Activated T-cell treated with anti-CD3 and anti-CD28 coated beads for 4 hours (primary cell): ENCODE measurements at places on chromosomes 2 and 18.

DNA sequence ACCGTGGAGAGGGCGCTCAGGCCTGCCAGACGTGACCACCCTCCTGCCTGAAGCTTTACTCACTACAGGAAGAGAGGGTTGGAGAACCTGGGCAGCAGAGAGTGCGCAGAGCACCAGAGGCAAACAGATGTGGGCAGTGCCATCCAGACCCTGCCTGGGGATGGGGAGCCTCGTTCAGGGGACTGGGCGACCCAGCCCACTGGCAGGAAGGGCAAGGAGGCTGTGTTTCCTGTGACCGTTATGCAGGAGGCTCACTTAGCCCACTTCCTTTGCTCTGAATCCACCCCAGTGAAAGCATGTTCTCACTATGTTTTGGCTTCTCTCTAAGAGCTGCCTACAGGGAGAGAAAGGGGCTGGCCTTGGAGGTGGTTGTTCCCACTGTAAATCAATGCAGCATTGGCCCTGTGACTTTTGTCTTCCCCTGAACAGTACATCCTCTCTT is 23.0 kb upstream of the ACKR3 start:
- DNase-seq, result no peak

GRCh38 chr18:75360215-75360614 is 67.3 kb downstream of the SMIM21 start:
- no peak for DNase-seq

DNA sequence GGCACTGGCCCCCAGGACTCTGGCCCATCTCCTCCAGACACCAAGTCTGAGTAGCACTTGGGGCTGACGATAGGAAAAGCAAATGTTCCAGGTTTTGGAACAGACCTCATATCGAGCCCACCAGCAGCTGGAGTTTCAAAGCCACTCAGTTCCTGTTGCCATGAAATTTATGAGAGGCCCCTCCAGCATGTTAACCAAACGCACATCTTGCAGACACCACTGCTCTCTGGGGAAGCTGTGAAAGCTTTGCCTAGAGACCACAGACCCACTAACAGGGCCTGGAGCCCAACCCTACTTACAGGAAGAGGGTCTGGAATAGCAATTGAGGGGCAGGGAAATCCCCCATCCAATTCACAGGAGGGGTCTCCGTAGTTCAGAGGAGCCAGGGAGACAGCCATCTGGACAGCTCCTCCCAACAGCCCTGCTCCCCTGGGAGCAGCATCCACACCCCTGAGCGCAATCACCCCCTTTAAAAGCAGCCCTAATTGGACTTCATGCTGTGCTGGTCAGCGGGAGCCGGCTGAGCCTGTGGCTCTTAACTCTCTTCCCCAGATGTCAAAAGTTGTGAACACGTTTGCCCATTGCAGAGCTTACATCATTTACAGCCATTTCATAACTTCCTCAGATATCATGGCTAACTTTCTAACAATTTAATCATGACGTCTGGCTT is 81.3 kb downstream of the TGFA start:
- no peak for DNase-seq

DNA sequence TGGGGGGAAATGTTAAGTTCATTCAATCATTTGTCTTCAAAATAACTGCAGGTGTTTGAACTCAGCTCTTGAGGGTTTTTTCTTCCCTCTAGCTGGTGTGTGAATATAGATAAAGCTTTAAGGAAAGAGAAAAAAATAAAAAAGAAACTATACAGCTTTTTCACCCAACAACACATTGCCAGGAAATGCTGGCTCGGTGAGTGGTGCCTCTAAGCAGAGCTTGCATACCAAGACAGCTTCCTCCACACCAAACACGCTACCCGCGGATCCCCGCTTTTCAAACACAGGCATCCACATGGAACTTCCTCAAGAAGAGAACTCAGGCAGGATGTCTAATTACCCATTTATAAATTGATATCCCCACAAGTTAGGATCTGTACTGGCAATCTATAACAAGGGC is 69.8 kb upstream of the TANK start:
- peak; percentile 3 for DNase-seq

DNA sequence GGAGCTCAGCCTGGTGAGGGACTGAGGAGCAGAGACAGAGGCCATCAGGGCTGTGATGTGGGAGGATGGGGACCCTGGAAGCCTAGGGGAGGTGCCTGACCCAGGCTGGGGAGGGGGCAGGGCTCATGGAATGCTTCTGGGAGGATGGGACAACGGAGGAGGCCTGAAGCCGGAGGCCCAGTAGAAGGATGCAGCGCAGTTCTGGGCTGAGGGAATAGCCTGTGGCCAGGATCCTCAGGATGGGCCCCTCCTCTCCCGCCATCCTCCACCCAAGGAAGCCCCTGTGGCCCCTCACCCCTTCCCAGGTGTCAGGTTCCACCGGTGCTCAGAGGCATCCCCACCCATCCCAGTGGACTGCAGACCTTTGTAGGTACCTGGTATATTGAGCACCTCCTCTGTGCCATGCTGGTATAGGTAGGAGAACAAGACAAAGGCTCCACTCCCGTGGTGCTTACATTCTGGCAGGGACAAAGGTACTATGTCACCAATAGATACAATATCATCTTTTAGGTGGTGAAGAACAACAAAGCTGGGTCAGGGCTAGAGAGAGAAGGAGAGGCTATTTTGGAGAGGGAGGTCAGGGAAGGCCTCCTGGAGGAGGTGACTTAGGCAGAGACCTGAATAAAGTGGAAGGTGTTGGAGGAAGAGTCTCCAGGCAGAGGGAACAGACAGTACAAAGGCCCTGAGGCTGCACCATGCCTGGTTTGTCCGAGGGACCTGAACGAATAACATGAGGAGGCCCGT is 2.7 kb downstream of the ZAP70 start:
- no peak for DNase-seq

DNA sequence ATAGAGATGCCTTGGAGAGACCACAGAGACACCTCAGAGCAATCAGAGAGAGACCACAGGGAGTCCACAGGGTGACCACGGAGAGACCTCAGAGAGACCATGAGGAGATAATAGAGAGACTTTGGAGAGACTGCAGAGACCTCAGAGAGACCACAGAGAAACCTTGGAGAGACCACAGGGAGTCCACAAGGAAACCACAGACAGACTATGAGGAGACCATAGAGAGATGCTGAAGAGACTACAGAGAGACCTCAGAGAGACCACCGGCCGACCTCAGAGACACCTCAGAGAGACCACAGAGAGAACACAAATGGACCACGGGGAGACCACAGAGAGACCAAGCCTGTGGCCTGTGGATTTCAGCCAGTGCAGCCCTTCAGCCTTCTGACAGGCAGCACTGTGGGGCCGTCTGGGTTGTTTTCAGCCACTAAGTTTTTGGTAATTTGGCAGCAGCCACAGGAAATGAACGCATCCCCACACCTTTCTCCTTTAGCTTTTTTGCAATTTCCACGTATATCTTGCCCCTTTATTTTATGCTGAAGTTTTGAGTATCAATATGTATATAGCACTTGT is 11.4 kb upstream of the TMEM18 start:
- no peak for DNase-seq

GRCh38 chr2:211103989-211104388 is 547.6 kb downstream of the CPS1 start:
- no peak for DNase-seq

GRCh38 chr2:222964376-222965031 is 87.5 kb upstream of the KCNE4 start:
- no peak for DNase-seq

DNA sequence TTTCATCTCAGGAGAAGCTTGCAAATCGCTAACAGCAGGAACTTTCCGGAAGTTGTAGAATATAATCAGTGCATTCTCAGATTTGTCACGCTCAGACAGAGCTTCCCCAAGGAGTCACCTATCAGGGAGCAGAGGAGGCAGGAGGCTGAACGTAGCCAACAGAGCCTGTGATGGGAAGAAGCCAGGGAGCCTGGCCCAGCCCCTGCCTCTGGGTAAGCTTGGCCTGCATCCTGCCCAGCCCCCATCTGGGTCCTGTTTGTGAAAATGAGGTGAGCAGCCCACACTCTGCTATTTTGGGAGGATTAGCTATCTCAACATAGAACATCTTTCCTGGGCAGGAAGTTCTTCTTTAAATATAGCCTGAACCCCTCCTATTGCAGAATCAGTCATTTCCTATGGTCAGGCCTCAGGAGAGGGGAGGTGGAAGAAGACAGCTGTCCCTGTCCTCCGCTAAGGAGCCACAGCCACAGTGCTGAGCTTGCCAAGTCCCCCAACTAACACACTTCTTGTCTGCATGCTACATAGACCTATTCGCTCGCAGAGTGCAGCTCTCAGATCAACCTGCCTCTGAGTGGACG is 19.2 kb upstream of the PKDCC start:
- DNase-seq, result no peak

DNA sequence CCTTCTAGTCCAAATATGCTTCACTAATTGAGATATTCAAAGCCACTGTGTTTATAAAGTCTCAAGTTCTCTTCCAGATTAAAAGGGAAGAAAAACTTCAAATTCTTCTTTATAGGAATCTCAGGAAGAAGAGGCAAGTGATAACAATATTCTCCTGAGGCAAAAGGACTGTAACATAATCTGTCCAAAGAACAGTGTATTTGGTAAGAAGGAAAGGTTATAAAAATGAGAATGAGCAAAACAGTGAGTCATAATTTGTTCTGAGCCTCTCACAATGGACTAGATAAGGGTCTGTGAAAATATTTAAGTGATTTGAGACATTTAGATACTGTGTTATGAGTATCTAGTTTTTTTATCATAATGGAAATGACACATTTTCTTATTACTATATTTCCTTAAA is 44.3 kb downstream of the SNRPD1 start:
- DNase-seq, result no peak

GRCh38 chr2:48433682-48434081 is 96.3 kb upstream of the STON1 start:
- no peak for DNase-seq

- no peak for DNase-seq
Observed at GRCh38 chr2:219168526-219168925, 1.3 kb downstream of the SLC23A3 start.

DNA sequence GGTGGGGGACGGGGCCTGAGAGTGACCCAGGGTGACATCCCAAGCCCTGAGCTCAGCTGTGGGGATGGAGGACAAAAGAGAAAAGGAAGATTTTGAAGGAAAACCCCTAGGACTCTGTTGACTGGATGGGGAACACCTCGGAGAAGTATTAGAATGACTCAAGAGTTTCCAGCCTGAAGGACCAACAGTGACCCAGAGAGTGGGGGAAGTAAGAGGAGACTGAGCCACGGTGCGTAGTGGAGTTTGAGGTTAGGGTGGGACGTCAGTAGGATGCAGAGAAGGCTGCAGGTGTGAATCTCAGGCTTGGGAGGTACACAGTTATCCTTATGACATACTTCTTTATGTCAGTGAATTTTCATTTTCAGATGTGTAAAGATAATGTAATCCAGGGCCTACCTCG is 119.5 kb downstream of the NCK2 start:
- no peak for DNase-seq

- no peak for DNase-seq
Observed at GRCh38 chr2:236217926-236218325, 46.3 kb downstream of the ASB18 start.

DNA sequence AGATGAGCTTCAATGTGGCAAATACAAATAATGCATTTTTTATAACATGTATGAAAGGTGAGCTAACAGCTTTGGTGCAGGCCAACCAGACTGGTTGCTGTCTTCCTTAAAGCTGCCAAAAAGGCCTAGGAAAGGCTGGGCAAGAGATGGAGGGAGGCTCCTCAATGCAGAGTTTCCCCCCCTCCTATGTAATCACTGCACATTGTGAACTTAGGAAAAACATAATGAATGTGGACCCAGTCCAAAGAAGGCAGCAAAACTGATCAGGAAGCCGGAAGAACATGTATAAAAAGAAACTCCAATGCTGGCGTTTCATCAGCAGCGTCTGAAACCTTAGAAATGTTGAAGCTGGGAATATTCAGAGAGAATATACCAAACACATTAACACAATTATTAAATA is 84.2 kb upstream of the LYPD6 start:
- no peak for DNase-seq

GRCh38 chr2:64685430-64685829 is 31.7 kb upstream of the SERTAD2 start:
- DNase-seq, result no peak

GRCh38 chr2:17387591-17387990 is 130.6 kb downstream of the RAD51AP2 start:
- DNase-seq, result no peak

GRCh38 chr2:71895320-71896161 is 252.1 kb downstream of the CYP26B1 start:
- no peak for DNase-seq

- no peak for DNase-seq
Observed at GRCh38 chr2:232870766-232871371, 805 bp downstream of the SNORC start.

DNA sequence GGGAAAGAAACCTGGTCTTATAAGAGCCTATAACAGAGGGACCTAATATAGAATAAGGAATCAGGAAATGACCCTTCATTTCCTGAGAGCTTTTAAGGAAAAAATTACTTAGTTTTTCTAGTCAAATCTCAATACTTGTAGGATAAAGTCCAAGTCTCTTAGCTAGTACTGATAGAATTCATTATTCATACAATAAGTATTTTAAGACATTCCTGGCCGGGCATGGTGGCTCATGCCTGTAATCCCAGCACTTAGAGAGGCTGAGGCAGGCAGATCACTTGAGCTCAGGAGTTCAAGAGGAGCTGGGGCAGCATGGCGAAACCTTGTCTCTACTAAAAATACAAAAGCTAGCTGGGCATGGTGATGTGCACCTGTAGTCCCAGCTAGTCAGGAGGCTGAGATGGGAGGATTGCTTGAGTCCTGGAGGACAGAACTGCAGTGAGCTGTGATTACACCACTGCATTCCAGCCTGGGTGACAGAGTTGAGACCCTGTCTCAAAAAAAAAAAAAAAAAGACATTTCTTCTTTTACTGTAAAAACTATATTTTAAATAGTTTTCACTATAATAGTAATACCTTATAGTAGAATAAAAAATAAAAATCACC is 3.2 kb downstream of the RAB3GAP1 start:
- no peak for DNase-seq

DNA sequence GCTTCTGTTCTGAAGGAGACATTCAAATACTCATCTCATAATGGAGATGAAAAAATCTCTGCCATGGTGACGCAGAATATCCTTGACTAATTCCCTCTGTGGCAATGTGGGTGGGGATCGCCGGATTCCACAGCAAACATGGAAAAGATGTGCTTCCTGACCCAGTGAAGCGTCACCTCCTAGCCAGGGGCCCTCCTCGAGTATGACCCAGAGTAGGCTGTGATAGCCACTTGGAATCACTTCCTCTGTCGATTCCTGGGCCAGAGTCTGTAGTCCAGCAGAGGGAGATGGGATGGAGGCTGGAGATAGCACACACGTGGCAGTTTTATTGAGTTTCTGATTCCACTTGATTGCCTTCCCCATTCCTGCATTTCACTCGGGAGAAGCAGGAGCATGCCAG is 36.8 kb downstream of the DRC1 start:
- no peak for DNase-seq

DNA sequence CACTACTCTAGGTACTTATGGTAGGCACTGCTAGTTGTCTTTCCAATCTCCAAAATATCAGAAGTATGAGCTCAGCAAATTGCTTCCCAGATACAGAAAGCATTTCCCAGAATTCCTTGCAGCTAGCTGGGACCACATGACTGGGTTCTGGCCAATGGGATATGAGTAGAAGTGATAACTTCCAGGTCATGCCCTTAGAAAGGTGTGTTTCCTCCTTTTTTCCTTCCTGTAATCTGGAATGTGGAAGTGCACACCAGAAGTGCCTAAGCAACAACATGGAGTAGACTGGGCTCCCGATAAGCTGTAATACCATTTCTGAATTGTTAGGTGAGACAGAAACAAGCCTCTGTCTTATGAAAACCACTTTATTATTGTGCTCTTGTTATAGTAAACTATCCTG is 279.8 kb downstream of the ZNF385B start:
- no peak for DNase-seq

GRCh38 chr18:28177828-28178635 is 1.1 kb upstream of the CDH2 start:
- no peak for DNase-seq
